PC-9 (cell line): ENCODE measurements at places on chromosomes 16 and 17. TPM values are rescaled to one million over a fixed set of nuclear protein-coding genes. Genes with fewer than 3 reads are reported as not detected.

- no peak for DNase-seq
- H3K4me1 ChIP-seq: no peaks in the 10 kb centered on the region
- H3K27ac ChIP-seq: no peak overlapping the region
- H3K36me3 ChIP-seq: no peaks in the 10 kb centered on the region
- no peaks in the 10 kb centered on the region for H3K27me3 ChIP-seq
Observed at GRCh38 chr17:20141198-20141972, 132.2 kb downstream of the SPECC1 start.

DNA sequence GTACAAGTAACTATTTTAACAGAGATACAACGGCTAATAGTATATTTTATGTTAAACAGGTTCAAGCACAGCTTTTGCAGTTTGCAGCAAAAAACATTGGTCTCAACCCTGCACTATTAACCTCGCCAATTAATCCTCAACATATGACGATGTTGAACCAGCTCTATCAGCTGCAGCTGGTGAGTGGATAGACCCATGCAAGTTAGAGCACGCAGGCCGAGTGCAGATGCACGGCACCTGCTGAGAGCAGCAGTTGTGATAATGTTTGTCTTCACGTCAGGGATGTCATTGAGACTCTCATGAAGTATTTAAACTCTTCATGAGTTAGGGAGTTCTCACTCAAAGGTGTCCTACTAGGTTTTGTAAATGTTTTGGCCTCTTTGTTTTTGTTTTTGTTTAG is 45.6 kb downstream of the TMC6 start:
- peaks cover 10% of the 10 kb centered on the region for H3K27me3 ChIP-seq
- H3K27ac ChIP-seq: no peak overlapping the region
- no peaks in the 10 kb centered on the region for H3K36me3 ChIP-seq
- no peaks in the 10 kb centered on the region for H3K4me1 ChIP-seq
- no peak for DNase-seq
- no peak overlapping the region for H3K4me3 ChIP-seq

NACA2 gene
- total RNA-seq: not detected in 2 replicates

TBX21 gene
- total RNA-seq: not detected in 2 replicates

DNA sequence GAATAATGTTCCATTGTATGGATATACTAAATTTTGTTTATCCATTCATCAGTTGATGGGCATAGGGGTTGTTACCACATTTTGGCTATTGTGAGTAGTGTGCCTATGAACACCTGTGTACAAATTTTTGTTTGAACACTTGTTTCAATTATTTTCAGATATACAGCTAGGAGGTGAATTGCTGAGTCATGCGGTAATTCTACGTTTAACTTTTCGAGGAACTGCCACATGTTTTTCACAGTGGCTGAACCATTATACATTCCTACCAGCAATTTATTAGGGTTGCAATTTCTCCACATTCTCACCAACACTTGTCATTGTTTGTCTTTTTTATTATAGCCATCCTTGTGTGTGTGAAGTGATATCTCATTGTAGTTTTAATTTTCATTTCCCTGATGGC is 75.6 kb downstream of the AKAP1 start:
- H3K36me3 ChIP-seq: no peaks in the 10 kb centered on the region
- no peaks in the 10 kb centered on the region for H3K27me3 ChIP-seq
- no peaks in the 10 kb centered on the region for H3K4me1 ChIP-seq
- H3K4me3 ChIP-seq: no peak overlapping the region
- no peak for DNase-seq

DNA sequence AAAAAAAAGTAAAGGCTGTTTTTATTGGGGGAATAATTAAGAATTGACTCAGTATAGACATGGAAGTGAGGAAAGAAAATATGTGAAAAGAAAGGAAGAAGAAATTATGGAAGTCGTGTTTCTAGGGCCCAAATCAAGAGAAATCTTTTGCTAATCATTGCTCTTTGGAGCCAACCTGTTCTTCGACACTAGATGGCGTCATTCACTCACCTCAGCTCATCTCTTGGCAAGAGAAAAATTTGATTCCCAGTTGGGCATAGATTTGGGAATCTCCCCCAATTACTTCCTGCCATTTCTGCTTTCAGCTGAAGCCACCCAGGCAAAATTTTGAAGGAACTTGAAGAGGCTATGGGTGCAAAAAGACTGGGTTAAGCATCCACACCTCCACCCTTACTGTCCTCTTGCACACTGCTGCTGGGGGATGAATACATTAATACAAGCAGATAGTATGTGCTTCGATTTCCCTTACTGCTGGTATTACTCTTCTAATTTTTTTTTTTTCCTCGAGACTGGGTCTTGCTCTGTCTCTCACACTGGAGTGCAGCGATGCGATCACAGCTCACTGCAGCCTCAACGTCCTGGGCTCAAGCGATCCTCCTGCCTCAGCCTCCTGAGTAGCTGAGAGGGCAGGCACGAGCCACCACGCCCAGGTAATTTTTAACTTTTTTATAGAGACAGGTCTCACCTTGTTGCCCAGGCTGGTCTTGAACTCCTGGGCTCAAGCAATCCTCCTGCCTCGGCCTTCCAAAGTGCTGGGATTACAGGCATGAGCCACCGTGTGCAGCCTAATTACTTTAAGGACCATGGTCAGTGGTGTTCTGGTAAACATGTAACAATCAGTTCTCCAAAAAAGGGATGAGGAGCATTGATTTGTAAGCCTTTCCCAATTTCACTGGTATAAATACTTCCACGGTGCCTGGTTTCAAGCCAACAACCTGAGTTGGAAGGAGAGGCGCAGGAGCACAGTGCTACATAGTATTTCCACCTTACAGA is 13.5 kb downstream of the PSMD7 start:
- peak; percentile 21 for DNase-seq
- peaks cover 8% of the 10 kb centered on the region; the same call in 1 of the 2 replicates for H3K36me3 ChIP-seq
- no peak overlapping the region for H3K27ac ChIP-seq
- no peak overlapping the region for H3K4me3 ChIP-seq
- no peaks in the 10 kb centered on the region for H3K27me3 ChIP-seq

DNA sequence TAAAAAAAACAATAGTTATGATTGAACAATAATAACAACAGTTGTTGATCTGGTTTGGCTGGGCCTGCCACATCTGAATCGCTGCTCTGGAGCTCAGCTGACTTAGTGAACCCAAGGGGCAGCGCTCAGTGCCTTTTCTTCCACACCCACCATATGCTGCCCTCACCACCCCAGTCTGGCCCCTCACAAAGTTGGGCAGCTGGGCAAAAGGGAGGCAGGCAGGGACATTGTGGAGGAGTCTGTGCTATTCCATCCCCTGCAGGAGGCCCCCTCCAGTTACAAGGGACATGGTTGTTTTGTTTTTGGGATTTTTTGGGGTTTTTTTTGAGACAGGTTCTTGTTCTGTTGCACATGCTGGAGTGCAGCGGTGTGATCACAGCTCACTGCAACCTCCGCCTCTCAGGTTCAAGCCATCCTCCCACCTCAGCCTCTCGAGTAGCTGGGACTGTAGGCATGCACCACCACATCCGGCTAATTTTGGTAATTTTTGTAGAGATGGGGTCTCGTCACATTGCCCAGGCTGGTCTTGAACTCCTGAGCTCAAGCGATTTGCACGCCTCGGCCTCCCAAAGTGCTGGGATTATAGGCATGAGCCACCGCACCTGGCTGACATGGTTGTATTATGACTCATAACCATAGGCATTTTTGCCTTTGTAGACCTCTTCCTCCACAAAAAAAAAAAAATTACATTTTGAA is 8.6 kb upstream of the PECAM1 start:
- peaks cover 74% of the 10 kb centered on the region for H3K36me3 ChIP-seq
- H3K4me3 ChIP-seq: no peak overlapping the region
- no peak overlapping the region for H3K27ac ChIP-seq
- no peaks in the 10 kb centered on the region for H3K27me3 ChIP-seq
- H3K4me1 ChIP-seq: peaks cover 57% of the 10 kb centered on the region

GRCh38 chr17:61312406-61313295 is 87.0 kb upstream of the TBX2 start:
- H3K4me3 ChIP-seq: no peak overlapping the region
- no peak overlapping the region for H3K27ac ChIP-seq
- H3K27me3 ChIP-seq: no peaks in the 10 kb centered on the region
- H3K36me3 ChIP-seq: no peaks in the 10 kb centered on the region
- H3K4me1 ChIP-seq: no peaks in the 10 kb centered on the region

AXIN1 gene
- total RNA-seq: 42.0 and 51.2 TPM in 2 replicates

DNA sequence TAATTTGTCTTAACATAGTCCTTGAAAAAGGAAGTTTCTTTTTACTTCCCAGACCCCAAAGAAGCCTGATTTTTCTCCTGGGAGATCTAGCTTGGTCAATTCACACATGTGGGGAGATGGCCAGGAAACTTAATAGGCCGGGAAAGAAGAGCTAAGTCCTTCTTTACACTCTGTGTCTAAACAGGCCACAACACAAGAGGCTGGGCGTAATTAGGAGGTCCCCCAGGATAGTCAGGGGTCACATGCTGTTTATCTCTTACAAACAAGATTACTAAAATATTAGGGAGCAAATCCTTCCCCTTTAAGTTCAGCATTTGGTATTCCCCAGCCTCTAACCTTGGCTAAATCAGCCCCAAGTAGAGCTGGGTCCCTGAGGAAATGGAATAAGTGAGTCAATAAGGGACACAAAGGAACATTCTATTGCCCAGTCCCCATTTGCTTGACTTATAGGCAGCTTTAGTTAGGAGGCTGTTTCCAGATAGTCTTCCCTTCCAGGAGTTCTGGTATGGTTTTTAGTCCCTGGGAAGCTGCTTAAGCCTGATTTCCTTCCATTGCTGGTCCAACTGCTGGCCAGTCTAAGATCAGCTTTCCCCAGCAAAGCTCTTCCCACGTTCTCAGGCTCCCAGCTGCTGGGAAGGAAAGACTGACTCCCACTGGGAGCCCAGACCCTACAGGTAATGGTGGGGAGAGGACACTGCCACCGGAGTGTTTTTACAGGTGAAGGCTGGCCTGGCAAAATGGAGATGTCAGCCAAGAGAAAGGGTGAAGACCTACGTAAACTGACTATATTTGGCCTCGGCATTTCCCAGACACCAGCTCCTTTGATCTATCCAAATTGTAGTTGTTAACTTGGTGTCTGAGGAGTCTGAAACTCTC is 14.1 kb upstream of the HOXB9 start:
- H3K4me3 ChIP-seq: no peak overlapping the region
- H3K27me3 ChIP-seq: peaks cover 88% of the 10 kb centered on the region
- no peak overlapping the region for H3K27ac ChIP-seq
- H3K4me1 ChIP-seq: no peaks in the 10 kb centered on the region

GRCh38 chr17:35875072-35875799 is 4.9 kb downstream of the CCL5 start:
- no peaks in the 10 kb centered on the region for H3K4me1 ChIP-seq
- no peak overlapping the region for H3K4me3 ChIP-seq
- no peak overlapping the region for H3K27ac ChIP-seq
- H3K36me3 ChIP-seq: no peaks in the 10 kb centered on the region
- no peaks in the 10 kb centered on the region for H3K27me3 ChIP-seq

GRCh38 chr17:35801583-35802224 is 6.3 kb upstream of the MMP28 start:
- peaks cover 10% of the 10 kb centered on the region for H3K27me3 ChIP-seq
- no peak overlapping the region for H3K4me3 ChIP-seq
- peaks cover under 1% of the 10 kb centered on the region for H3K4me1 ChIP-seq

DNA sequence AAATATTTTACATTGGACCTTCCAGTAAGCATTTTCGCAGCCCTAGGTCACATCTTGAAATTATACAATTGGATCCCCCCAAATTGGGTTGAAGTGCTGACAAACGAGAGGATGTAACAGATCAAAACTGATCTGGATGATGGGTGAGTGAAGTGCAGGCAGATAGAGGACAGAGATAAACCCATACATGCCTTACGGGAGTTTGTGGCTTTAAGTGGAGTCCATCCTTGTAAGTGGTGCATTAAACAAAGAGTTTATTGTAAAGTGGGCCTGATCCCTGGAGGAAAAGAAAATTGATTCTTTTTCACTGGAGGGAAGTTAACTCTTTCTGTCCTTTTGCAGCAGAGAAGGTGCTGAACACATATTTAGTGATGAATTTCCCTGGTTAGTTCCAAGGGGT is 39.0 kb upstream of the KCNJ2 start:
- H3K4me1 ChIP-seq: peaks cover 9% of the 10 kb centered on the region
- no peak for DNase-seq
- H3K27ac ChIP-seq: no peak overlapping the region
- H3K27me3 ChIP-seq: no peaks in the 10 kb centered on the region
- no peaks in the 10 kb centered on the region for H3K36me3 ChIP-seq

MT1F gene
- 4.0 and 10.3 TPM in 2 replicates for total RNA-seq

DNA sequence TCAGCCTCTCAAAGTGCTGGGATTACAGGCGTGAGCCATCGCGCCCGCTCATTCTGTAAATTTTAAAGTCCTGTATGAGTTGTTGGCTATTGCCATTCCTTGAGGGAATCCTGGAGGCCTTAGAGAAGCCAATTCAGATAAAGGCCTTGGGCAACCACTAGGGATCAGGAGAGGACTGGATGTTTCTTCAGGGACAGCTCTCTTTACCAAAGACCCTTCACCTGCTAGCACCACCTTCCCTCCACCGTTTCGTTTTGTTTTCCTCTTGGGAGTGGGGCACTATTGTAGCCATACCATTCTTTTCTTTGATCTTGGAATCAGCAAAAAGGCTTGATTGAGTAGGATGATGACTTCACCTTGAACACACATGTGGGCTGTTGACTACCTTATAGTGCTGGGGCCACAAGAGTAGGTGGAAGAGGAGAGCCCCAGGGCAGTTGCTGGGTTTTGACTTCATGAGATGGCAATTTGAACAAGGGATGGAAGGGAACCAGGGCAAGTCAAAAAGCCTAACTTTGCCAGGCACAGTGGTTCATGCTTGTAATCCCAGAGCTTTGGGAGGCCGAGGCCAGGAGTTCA is 7.0 kb upstream of the ANKRD40CL start:
- H3K27me3 ChIP-seq: no peaks in the 10 kb centered on the region
- no peak overlapping the region for H3K4me3 ChIP-seq
- no peak overlapping the region for H3K27ac ChIP-seq

DNAH3 gene
- 0.33 and 0.70 TPM in 2 replicates for total RNA-seq

- H3K36me3 ChIP-seq: no peaks in the 10 kb centered on the region
- no peak overlapping the region for H3K27ac ChIP-seq
- H3K4me1 ChIP-seq: no peaks in the 10 kb centered on the region
- DNase-seq: no peak
- H3K4me3 ChIP-seq: no peak overlapping the region
Observed at GRCh38 chr16:27108051-27108770, 41.5 kb downstream of the C16orf82 start.

DNA sequence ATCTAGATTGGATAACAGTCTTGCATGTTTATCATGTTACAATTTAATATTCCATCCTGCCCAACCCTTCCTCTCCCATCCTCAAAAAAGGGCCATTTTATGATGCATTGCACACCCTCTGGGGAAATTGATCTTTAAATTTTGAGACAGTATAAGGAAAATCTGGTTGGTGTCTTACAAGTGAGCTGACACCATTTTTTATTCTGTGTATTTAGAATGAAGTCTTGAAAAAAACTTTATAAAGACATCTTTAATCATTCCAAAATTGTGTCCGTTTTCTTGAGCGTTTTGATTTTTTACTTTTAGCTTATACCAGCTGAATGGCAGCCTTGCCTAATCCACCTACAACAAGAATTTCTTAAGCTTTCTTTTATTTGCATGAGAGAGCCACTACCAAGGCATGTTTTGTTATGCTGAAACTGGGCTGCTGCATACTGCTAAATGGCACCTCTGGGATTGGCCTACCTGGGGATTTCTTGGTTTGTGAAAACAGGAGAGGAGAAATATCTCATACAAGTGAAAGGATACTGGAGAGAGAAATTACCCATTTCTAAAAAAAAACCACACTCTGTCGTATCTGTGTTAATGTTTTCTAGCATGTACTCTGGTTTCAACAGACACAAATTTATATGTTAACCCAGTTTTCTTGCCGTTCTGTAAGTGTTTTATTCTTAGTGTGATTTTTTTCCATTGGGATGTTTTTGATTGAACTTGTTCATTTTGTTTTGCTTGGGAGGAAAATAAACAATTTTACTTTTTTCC is 52.2 kb downstream of the TUBD1 start:
- DNase-seq: peak; percentile 41
- H3K4me3 ChIP-seq: peak overlapping the region; percentile 88
- H3K27me3 ChIP-seq: no peaks in the 10 kb centered on the region
- H3K36me3 ChIP-seq: peaks cover 42% of the 10 kb centered on the region
- H3K4me1 ChIP-seq: peaks cover 41% of the 10 kb centered on the region
